Activated T-helper 2 cell treated with anti-CD3 and anti-CD28 coated beads, Interferon-gamma antibody, Interleukin-2, Interleukin-4, amounts not matched to agents 10 μg/mL and 5 μg/mL and 100 μg/mL, durations not matched to agents 14 hours and 24 hours and 36 hours (primary cell): ENCODE measurements at places on chromosomes 3 and 15. TPM values are rescaled to one million over a fixed set of nuclear protein-coding genes. Genes with fewer than 3 reads are reported as not detected.
A peak's percentile ranks its signal among the peaks of the same experiment; 100 is the strongest.

Gene PTPRG
- 5.1 and 5.3 TPM in 2 replicates for total RNA-seq

Gene XYLB
- total RNA-seq: 8.6 and 11.8 TPM in 2 replicates

DNA sequence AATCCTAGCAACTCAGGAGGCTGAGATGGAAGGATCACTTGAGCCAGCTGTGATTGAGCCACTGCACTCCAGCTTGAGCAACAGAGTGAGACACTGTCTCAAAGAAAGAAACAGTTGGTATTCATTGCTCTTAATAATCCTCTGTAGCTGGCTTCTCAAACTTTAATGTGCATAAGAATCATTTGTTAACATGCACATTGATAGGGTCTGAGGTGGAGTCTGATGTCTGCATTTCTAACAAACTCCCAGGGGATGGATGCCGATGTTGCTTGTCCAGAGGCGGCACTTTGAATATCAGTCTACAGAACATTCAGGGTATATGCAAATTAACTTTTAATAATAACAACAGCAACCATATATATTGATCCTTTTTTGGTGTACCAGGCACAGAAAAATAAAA lies 39.9 kb downstream of the NKIRAS1 start:
- no peaks in the 10 kb centered on the region for H3K27me3 ChIP-seq
- H3K4me1 ChIP-seq: peaks cover 5% of the 10 kb centered on the region
- no peak overlapping the region for H3K27ac ChIP-seq
- H3K36me3 ChIP-seq: peaks cover 7% of the 10 kb centered on the region
- DNase-seq: no peak

GRCh38 chr15:97902140-97902780 lies 58.2 kb upstream of the ARRDC4 start:
- peaks cover 3% of the 10 kb centered on the region for H3K4me1 ChIP-seq
- H3K36me3 ChIP-seq: no peaks in the 10 kb centered on the region
- H3K27ac ChIP-seq: no peak overlapping the region
- no peak overlapping the region for H3K4me3 ChIP-seq
- no peak for DNase-seq
- peaks cover 20% of the 10 kb centered on the region for H3K27me3 ChIP-seq

DNA sequence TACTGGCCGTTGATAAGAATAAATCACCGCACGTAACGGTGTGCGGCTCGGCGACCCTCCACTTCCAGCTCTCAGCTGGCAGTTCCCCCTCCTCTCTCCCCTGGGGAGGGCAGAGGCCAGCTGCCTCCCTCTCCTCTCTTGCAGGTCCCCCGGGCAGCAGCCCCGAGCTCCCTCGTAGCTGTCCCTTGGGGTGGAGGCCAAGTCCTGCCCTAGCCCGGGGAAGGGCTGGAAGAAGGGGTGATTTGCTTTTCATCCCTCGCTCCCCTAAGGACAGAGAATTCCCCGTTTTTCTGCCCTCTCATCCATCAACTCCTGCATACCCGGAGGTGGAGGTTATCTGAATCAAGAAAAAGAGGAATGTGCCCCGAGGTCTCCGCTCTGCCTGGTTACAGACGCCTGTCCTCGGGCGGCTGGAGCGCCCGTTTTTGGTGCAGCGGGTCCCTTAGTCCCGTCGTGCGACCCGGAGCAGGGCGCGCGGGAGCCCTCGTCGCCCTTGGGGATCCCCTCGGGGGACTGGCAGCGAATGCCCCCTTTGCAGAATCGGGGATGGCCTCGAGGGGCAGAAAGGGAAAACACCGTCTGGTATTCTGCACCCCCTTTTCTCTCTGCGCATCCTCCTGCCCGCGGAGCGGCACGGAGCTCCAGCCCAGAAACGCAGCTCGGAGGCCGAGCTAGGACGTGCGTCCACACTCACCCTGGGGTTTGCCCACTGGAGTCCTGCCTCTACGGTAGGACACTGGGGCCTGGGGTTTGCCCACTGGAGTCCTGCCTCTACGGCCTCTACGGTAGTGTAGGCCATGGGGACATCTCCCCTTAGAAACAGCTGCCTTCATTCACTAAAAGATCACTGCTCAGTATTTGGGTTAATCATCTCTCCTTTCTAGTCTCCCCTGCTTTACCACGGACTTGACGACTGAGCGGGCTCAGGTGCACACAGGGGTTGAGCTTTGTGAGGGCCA lies 2.2 kb downstream of the PTPRG start:
- H3K4me3 ChIP-seq: peak overlapping the region; percentile 79
- H3K4me1 ChIP-seq: peaks cover 6% of the 10 kb centered on the region
- H3K27ac ChIP-seq: no peak overlapping the region
- no peak for DNase-seq

DNA sequence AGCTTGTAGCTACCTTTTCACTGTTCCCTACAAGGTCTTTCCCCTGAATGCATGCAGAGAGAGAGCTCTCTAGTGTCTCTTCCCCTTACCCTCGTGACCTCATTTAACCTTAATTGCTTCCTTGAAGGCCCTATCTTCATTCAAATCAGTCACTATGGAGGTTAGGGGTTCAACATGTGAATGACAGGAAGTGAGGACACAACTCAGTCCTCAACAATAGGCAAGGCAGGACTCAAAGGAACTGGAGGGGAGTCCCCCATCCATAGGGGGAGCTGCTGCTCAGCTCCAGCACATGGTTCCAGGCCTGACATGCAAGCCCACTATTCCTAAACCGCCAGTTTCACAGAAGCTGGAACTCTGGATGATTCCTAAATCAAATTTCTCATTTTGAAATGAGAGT lies 33.8 kb upstream of the GYG1 start:
- no peak for DNase-seq
- no peak overlapping the region for H3K4me3 ChIP-seq
- no peak overlapping the region for H3K27ac ChIP-seq
- H3K4me1 ChIP-seq: peaks cover 10% of the 10 kb centered on the region
- peaks cover 26% of the 10 kb centered on the region for H3K27me3 ChIP-seq

- no peaks in the 10 kb centered on the region for H3K4me1 ChIP-seq
- H3K4me3 ChIP-seq: no peak overlapping the region
- no peaks in the 10 kb centered on the region for H3K27me3 ChIP-seq
- H3K27ac ChIP-seq: no peak overlapping the region
- no peak for DNase-seq
These were observed 936.1 kb downstream of the TUSC7 start for GRCh38 chr3:117645561-117646242.

DNA sequence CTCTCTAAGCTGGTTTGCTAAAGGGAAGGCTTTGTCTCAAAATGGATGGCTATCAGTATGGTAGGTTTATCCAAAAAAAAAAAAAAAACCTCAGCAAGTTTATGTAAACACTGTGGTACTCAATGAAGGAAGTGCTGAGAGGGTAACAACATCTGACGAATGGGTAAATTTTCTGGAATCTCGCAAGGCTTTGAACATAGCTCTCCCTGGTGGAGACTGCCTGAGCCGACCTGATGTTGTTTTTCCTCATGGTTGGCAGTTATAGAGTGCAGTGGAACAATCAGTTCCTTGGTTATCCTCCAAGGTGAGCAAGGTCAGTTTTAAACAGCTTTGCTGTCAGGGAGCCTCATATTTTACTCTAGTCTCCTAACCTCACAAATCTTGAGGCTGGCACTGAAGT lies 94.6 kb downstream of the ZPLD1 start:
- no peaks in the 10 kb centered on the region for H3K36me3 ChIP-seq
- DNase-seq: no peak
- no peak overlapping the region for H3K27ac ChIP-seq
- no peak overlapping the region for H3K4me3 ChIP-seq
- H3K4me1 ChIP-seq: peaks cover 3% of the 10 kb centered on the region
- H3K27me3 ChIP-seq: peaks cover 2% of the 10 kb centered on the region

Gene TARS3
- 14.1 and 14.5 TPM in 2 replicates for total RNA-seq

Gene PRR20G
- not detected in 2 replicates for total RNA-seq

DNA sequence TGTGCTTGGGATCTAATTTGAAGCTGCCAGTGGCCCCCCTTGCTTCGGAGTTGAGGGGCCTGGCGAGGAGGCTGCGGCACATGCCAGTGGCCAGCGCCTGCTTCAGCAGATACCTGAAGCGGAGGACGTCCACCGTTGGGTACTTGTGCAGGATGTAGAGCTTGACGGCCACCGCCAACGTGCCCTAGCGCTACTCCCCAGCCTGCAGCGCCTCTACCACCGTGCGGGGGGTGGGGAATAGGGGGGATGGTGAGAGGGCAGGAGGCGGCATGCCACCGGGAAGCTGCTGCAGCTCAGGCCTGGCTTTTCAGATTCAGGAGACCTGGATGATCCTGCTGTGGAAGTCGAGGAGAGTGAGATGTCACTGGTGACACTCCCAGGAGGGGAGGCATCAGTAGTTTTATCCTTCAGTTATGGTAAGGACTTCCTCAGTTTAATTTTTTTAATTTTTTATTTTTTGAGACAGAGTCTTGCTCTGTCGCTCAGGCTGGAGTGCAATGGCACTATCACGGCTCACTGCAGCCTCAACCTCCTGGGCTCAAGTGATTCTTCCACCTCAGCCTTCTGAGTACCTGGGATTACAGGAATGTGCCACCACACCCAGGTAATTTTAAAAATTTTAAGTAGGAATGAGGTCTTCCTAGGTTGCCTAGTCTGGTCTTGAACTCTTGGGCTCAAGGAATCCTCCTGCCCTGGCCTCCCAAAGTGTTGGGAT lies 150.6 kb upstream of the FRMD4B start:
- H3K4me3 ChIP-seq: no peak overlapping the region
- no peaks in the 10 kb centered on the region for H3K36me3 ChIP-seq
- H3K4me1 ChIP-seq: peaks cover 4% of the 10 kb centered on the region
- H3K27ac ChIP-seq: no peak overlapping the region
- DNase-seq: no peak
- peaks cover 11% of the 10 kb centered on the region for H3K27me3 ChIP-seq

Gene SUSD5
- not detected in 2 replicates for total RNA-seq

GRCh38 chr15:44532689-44533088 lies 4.3 kb upstream of the EIF3J start:
- no peak overlapping the region for H3K4me3 ChIP-seq
- H3K4me1 ChIP-seq: peaks cover 10% of the 10 kb centered on the region
- no peaks in the 10 kb centered on the region for H3K27me3 ChIP-seq
- DNase-seq: no peak
- peaks cover 22% of the 10 kb centered on the region for H3K36me3 ChIP-seq

DNA sequence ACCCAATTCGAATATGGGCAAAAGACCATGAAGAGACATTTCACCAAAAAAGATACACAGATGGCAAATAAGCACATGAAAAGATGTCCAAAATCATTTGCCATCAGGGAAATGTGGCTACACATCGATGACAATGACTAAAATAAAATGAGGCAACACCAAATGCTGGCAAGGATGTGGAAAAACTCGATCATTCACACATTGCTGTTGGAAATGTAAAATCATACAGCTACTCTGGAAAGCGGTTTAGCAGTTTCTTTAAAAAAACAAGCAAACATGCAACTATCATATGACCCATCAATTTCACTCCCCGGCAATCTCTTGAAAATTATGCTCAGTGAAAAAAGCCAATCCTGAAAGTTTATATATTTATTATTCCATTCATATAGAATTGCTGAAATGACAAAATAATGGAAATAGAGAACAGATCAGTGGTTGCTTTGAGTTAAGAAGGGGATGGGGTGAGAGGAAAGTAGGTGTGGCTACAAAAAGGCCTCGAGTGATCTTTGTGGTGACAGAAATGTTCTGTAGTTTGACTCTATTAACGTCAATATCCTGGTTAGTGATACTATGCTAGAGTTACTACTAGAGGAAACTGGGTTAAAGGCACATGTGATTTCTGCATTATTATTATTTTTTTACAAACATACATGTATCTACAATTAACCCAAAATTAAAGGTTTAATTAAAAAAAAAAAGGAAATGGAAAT lies 45.0 kb downstream of the DLG1 start:
- no peak overlapping the region for H3K4me3 ChIP-seq
- H3K36me3 ChIP-seq: peaks cover 45% of the 10 kb centered on the region
- peak overlapping the region; percentile 68 for H3K27ac ChIP-seq

Gene TMEM266
- total RNA-seq: not detected in 2 replicates

DNA sequence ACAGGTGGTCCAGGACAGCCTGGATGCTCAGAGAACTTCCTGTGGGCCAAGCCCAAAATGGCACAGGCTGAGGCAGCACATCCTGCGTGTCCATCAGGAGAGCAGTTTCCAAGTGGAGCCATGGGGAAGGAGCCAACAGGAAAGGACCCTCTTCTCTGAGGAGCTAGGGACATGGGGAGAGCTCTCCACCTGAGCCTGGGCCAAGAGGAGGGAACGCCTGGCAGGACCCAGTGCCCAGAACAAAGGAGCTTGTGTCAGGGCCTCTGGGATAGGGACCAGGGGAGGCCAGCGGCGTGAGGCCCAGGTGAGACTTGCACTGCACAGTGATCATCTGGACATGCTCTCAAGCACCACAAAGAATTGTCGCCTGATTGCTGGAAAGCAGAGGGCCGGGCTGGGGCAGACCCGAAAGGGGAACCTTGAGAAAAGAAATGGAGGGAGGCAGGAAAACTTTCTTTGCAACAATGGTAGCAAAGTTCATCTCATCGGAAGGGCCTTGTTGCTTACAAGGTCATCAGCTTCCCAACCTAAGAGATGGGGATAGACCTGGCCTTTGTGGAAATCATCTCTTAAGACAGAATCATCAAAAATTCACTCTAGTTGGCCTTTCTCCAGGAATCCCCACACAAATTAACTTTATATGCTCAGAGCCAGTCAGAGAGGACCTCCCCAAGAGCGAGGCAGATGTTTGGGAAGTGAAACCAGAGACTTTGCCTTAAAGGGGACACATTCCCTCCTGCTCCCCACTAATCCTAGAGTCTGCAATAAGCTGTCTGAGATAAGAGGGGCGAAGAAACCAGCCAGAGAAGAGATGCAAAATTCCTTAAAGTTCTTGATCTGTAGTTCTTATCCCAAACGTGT lies 47.7 kb upstream of the HES1 start:
- H3K27me3 ChIP-seq: peaks cover 31% of the 10 kb centered on the region
- H3K27ac ChIP-seq: no peak overlapping the region
- no peaks in the 10 kb centered on the region for H3K36me3 ChIP-seq
- no peak for DNase-seq
- no peak overlapping the region for H3K4me3 ChIP-seq

- H3K27ac ChIP-seq: peak overlapping the region; percentile 12
- H3K27me3 ChIP-seq: no peaks in the 10 kb centered on the region
- H3K4me3 ChIP-seq: no peak overlapping the region
- DNase-seq: no peak
- peaks cover 17% of the 10 kb centered on the region for H3K36me3 ChIP-seq
- H3K4me1 ChIP-seq: peaks cover 64% of the 10 kb centered on the region
These were observed 75.1 kb downstream of the ATP10A start for GRCh38 chr15:25787855-25788520.

Gene IL5RA
- 0.18 TPM in 1 of 2 replicates, not detected in the other for total RNA-seq

Gene FBXO40
- total RNA-seq: not detected in 2 replicates

DNA sequence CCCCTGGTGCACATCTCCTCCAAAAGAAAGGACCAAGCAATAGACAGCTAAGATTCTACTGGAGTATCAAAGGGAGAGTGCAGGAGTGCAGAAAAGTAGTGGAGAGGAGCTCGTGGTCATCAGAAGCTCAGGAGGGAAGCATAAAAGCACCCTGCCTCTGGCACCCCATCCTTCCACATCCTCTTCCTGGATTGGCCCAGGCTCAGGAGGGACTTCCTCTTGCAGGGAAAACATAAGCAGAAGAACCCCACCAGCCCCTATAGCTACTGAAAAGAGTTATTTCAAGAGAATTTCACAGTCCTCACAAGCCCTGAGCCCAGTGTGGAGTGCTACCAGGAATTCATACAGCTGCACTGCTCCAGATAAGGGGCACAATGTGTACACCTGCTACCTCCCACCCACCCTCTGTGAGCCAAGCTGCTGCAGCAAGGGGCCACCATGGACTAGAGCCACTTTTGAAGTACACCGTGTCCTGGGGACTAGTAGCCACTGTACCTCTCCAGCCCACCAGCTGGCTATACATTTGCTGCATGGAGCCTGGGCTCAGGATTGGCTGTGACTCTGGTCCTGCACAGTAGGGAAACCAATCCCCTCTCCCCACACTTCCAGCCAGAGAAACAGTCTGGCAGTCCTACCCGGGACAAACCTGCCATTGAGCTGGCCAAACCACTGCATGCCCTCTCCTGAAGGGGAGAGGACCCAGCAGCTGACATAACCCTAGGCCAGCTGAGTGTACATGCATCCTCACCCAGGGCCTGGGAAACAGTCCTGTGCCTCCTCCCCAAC lies 43.0 kb downstream of the CD200R1 start:
- DNase-seq: no peak
- peaks cover 1% of the 10 kb centered on the region for H3K4me1 ChIP-seq
- H3K36me3 ChIP-seq: peaks cover 59% of the 10 kb centered on the region
- H3K27me3 ChIP-seq: no peaks in the 10 kb centered on the region
- no peak overlapping the region for H3K27ac ChIP-seq
